Erythroblast (primary cell): ENCODE measurements at places on chromosomes 16 and 17.

DNA sequence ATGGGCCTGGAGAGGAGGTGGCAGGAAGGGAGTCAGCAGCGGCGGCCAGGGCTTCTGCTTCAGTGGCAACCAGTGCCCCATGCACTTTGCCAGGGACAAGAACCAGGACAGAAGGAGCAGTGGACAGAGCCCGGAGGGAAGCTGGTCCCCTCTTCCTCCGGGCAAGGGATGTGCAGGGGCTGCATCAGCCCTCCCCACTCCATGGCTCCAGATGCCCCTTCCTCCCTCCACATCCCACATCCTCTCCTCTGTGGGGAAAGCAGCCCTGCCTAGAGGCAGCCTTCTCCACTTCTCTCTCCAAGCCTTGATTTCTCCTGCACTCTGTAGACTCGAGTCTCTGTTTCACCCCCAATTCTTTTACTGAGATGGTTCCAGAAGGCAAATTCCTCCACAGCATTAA, 50.4 kb downstream of the AIPL1 start:
- DNase-seq = no peak

DNA sequence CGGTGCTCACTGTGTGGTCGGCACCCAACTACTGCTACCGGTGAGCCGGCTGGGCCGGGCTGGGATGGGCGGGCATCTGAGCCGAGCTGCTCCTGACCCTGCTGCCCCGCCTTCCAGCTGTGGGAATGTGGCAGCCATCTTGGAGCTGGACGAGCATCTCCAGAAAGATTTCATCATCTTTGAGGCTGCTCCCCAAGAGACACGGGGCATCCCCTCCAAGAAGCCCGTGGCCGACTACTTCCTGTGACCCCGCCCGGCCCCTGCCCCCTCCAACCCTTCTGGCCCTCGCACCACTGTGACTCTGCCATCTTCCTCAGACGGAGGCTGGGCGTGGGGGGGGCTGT, 6.9 kb downstream of the TBX6 start:
- DNase-seq = no peak

GRCh38 chr16:84700446-84701300, 873 bp downstream of the USP10 start:
- DNase-seq = peak; percentile 61

DNA sequence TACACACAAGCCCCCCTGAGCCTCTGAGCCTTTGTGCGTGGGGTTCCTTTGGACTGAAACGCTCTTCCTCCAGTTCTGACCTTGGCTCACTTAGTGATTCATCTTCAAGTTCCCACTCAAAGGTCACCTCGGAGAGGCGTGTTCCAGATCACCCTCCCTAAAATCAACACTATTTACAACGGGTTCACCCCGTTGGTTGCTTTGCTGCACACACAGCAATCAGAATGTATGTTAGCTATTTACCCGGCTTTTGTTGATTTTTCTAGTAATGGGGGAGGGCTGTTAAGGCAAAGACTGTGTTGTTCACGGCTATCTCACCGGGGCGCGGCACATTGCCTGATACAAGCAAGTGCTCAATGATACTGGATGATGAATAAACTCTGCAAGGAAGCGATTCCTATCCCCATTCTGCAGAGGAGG, 977 bp downstream of the NAGPA start:
- peak; percentile 56 for DNase-seq

DNA sequence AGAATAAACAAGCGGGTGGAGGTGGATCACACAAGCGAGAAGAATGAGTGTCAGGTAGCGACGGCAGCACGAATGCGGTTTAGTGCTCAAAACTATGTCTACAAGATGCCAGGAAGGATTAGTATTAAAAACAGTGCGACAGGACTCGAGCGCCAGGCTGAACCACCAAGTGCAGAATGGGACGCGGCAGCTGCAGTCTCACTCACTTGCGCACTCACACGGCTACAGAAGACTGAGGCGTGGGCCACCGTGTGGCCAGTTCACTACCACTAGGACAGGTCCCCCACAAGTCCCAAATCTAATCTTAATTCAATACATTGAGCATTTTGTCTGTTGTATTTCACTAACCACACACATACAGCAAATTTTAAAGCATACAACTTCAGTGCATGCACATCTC, 35.7 kb upstream of the TRAP1 start:
- no peak for DNase-seq

GRCh38 chr17:76940738-76941350, 72.6 kb downstream of the MGAT5B start:
- DNase-seq = no peak

DNA sequence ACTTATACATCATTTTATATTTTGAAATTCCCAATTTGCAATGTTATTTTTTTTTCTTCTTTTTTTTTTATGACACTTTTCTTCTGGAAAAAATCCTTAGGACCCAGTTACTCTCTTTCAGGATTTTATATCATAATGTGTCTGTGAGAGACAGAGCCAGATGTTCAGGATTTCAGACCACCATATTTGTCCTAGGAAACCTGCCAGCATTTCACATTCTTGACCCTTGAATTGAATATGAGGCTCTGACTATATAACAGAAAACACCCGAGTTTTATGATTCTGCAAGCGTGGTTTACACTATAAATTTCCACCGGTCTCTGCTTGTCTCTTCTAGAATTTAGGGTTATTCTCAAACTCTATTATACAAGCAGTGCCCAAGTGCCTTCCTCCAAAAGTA, 621.0 kb downstream of the WWOX start:
- no peak for DNase-seq

DNA sequence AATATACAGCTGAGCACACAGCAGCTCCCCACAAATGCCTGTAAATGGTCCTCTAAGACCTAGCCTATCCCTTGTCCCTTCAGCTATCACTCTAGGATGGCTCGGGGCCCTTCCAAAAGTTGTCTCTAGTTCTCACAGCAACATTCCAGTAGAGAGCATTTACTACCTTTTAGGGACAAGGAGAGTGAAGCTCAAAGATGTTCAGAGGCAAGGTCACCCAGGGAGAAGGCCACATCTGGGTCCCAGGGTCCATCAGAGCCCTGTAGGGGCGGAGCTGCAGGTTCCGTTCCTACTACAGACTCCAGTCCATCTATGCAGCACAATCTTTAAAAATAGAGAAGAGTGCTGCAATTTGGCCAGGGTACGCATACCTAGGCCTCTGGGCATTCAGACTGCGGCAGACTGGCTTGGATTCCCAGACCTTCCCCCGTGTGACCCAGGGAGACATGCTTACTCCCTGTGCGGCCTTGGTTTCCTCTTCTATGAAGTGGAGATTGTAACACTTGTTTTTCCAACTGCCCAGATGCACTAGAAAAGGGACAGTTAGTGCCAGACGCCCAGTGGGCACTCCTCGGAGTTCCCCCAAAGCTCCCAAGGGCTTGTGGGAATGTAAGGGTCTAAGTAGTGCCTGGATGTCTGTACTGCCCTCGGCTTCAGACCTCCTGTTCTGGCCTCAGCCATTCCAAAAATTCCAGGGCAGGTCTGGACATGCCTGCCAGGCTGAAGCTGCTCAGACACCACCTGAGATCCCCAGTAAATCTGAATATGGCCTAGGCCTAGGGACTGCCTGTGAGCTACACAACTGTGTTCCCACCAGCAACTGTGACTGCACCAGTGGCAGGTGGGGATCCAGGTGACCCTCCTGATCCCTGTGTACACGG, 2.5 kb downstream of the SLC12A4 start:
- DNase-seq = no peak

DNA sequence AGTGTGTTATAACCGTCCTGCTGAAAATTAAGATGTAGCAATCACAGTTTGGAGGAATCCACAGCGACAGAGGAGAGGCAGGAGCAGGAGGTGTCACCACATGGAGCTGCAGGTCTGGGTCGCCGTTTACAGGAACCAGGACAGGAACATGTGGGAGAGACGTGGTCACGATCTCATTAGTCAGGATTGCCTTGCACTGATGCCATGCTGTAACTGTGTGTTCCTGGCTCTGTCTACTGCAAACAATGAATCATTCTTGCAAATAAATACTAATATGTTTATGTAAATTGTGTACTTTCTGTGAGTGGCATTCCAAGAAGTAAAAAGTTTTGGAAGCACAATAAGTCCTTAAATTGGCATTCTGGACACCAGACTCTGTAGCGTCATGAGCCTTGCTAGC, 271.8 kb downstream of the CPPED1 start:
- no peak for DNase-seq

- no peak for DNase-seq
Observed at GRCh38 chr16:24150282-24150681, 105.9 kb upstream of the CACNG3 start.

DNA sequence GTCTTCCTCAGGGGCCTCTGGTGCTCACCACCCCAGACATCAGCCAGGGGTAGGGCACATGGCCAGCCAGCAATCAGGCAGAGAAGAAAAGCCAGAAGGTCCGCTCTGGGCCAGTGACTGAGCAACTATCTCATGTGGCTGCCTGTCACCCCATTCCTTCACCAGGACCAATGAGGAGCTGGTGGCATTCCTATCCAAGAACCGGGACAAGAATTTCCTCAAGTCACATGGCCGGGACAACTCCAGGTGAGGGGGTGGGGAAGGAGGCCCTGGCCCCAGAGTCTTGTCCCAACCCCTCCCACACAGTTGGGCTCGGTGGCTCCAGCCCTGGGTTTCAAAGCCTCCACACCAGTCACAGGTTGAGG, 9.4 kb downstream of the XYLT2 start:
- DNase-seq = no peak

DNA sequence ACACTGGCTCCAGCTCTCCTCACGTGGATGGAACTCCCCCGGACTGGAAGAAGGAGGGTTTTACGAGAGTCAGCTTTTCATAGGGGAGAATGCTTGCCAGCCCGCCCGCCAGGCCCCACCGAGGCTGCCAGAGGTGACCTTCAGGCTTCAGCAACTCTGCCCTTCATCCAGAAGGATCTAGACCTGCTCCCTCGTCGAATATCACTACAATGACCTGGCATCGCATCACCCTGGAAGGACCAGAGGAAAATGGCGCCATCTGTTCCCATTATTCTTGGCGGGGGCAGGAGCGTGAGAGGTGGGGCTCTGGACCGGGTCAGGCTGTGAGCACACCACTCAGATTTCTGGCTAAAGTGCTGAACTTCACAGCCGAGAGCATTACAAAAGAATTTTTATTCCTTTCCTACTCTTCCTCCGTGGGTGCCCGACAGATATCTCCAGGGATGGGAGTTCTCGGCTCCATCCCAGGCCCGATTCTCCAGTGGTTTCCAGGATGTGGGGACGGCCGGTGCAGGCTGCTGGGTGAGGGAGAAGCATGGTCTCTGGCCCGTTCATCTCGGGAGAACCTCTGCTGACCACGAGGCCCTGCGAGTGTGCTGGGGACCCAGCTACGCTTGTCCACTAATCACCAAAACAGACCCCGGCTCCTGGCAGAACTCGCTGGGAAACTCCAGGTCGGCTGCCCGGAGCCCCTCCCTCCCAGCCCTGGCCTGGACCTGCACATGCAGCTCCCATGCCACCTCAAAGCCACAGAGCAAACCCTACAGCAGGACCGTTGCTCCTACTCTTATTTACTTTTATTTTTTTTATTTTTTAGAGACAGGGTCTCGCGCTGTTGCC, 36.8 kb upstream of the ZNF469 start:
- DNase-seq = no peak
